ENCODE measurements at places on chromosomes 7 and 10.

- peak; percentile 7 for DNase-seq
Observed at GRCh38 chr10:103884681-103885139, 29.3 kb upstream of the SH3PXD2A start.

GRCh38 chr10:27527666-27528295 is 23.7 kb downstream of the RAB18 start:
- no peak for DNase-seq

GRCh38 chr10:106086391-106086790 is 1078.1 kb downstream of the SORCS1 start:
- no peak for DNase-seq

DNA sequence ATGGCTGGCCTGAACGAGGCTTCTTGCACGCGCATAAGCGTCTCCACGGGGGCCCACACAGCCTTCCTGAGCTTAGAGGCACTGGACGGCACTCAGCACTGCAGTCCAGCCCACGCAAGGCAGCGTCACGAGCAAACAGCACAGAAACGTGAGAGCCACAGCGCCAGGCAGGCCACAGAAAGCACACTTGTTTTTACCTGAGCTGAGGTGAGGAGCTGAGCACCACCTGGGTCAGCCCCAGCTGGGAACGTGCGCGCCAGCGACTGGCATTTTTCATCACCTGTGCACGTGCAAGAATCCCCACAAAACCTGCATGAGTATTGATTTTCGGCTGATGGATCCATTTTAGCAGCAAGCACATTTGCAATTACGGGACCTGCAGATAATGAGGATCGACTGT is 26.7 kb downstream of the IQCE start:
- no peak for DNase-seq

DNA sequence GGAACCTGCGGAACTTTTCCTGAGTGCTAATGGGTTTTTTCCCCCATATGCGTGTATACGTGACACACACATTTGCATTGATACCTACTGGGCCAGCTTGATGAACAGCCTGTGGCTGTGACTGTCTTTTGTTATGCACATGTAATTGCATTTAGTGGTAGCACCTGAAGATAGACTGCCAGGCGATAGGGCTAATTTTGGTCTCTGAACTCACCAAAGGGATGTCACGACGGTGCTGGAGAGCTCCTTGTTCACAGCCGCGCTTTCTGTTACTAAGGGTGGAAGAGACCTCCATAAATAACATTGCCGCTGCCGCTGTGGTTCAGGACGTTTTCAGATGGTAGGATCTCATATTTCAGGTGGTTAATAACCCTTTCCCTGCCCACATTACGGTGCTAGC is 133.2 kb downstream of the CAMK1D start:
- DNase-seq = peak; percentile 28

GRCh38 chr10:62992145-62992721 is 140.9 kb upstream of the NRBF2 start:
- DNase-seq = no peak

DNA sequence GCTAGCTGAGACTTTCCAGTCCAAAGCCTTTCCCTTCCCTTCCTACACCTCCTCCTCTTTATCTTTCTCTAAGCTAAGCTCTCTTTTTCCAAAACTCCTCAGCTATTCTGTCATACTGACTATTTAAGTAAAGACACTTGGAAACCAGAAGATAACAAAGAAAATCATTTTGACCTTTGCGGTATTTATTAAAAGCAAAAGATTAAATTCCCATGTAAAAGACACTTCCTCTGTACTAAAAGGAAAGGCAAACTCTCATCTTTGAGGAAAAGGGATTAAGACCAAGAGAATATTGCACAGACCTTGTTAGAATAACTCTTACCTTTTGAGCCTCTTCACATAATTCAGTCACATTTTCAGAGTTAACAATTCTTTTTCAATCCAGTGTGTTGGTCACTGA is 15.8 kb downstream of the ST8SIA6 start:
- no peak for DNase-seq

GRCh38 chr7:40137563-40137962 is 2.8 kb downstream of the SUGCT start:
- DNase-seq = no peak

DNA sequence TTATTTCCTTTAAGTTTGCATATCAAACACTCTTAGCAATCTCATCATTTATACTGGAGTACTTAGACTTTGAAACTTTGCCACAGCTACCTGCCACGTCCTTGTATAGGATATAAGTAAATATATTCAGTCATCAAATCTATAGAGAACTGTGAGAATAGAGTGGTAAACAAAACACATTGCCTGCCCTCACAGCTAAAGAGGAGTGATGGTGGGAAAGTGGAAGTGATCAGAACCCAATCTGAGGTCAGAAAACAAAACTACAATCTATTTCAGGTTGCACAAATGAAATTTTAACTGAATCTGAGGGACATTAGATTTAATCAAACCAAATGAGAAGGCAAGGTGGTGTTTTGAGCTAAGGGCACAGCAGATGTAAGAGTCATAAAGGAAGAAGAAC is 74.8 kb downstream of the ZEB1 start:
- no peak for DNase-seq

GRCh38 chr7:92634205-92634604 is 44.0 kb upstream of the FAM133B start:
- no peak for DNase-seq

DNA sequence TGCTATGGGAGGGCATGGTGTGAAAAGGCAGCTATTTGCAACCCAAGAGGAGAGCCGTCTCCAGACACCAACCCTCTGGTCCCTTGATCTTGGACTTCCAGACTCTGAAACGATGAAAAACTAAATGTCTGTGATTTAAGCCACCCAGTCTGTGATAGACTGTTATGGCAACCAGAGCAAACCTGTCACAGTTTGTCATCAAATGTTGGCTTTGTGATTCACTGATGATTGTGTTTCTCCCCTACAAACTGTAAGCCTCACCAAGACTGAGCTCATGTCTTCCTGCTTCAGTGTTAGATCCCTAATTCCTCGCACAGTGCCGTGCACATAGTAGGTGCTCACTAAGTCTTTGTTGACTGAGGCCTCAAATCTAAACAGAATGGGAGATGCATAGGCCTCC is 224.6 kb upstream of the PITRM1 start:
- DNase-seq = no peak

GRCh38 chr10:48299066-48299465 is 7.4 kb upstream of the MAPK8 start:
- no peak for DNase-seq

DNA sequence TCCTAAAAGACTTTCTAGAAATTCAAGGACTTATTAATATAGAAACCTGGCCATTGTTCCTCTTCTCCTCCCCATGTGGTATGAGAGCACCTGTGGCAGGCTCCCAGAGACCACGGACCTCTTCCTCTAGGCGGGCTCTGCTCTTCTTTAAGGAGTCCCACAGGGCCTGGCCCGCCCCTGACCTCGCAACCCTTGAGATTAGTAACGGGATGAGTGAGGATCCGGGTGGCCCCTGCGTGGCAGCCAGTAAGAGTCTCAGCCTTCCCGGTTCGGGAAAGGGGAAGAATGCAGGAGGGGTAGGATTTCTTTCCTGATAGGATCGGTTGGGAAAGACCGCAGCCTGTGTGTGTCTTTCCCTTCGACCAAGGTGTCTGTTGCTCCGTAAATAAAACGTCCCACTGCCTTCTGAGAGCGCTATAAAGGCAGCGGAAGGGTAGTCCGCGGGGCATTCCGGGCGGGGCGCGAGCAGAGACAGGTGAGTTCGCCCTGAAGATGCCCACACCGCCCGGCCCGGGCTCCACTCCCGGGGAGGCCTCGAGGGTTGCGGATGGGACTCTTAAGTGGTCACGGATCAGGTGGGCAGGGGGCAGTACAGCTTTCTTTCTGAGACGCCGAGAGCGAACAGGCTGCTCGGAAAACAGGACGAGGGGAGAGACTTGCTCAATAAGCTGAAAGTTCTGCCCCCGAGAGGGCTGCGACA is at the start of gene SLC26A4:
TSS of gene SLC26A4 (plus strand) at position 448 of the 700 bp plus-strand sequence. CDS start 814 bp downstream, outside the sequence.
- DNase-seq = no peak

- DNase-seq = no peak
Observed at GRCh38 chr7:44310221-44310848, 15.1 kb downstream of the CAMK2B start.

- no peak for DNase-seq
Observed at GRCh38 chr7:98133181-98133580, 26.5 kb downstream of the LMTK2 start.

DNA sequence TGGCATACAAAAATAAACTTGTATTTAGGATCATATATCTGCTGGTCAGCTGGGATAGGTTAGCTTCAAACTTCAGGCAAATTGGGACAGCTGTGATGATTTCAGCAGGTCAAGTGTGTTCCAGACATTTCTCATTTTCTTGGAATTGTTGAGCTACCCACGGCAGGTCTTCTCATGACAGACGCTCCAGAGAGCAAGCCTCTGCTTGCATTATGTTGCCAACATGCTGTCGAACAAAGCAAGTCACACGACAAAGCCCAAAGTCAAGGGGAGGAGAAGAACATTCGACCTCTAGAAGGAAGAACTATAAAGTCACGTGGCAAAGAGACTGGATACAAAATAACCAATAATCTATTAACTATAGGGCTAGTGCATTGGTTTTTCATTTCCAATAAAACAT is 103.5 kb downstream of the RAB18 start:
- no peak for DNase-seq

DNA sequence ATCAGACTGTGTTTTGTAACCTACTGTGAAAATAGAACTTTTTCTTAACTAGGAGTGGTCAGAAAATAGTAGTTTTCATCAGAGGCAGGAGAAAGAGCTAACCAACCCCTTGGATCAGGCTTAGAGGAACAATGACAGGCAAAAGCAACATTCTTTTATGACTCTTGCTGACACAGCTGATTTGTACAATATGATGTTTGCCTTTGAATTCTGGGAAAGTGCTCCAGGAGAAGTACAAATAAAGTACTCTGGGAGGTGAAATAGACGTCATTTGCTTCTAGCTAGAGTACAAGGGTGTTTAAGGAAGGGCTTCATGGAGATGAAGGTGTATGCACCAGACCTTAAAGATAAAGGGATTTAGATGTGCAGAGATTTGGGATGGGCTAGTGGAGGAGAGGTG is 75.1 kb upstream of the KIAA1217 start:
- peak; percentile 41 for DNase-seq

- DNase-seq = no peak
Observed at GRCh38 chr7:140621401-140622021, 19.1 kb downstream of the DENND2A start.

DNA sequence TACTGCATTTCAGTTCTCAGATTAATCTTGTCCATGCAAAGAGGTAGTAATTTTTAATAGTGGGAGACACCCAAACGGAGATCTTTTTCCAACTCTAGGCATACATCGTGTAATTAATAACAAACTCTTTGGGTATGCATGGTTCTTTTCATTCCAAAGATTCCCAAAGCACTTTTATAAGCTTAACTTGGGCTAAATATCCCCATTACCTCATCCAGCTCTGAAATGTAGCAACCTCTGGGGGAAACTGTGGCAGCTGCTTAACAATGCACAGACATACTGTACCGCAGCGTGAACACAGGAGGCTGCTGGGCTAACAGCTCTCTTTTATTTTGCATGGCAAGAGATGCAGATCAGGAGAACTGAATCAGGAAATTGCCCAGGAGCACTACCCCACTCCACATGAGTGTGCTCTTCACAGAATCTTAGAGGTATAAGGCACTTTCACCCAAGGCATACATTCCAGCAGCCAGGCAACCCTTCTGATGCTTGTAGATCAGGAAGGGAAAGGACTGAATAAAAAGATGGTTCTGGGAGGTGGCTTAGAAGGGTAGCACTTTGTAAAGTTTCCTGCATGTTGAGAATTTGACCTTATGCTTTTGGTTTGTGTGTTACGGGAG is 114.4 kb upstream of the GLI3 start:
- DNase-seq = no peak

GRCh38 chr10:28730031-28730778 is 52.9 kb downstream of the BAMBI start:
- no peak for DNase-seq

GRCh38 chr10:91409069-91409868 is 875 bp upstream of the HECTD2 start:
- peak; percentile 3 for DNase-seq

GRCh38 chr7:157194948-157195347 is 56.2 kb downstream of the UBE3C start:
- DNase-seq = no peak

DNA sequence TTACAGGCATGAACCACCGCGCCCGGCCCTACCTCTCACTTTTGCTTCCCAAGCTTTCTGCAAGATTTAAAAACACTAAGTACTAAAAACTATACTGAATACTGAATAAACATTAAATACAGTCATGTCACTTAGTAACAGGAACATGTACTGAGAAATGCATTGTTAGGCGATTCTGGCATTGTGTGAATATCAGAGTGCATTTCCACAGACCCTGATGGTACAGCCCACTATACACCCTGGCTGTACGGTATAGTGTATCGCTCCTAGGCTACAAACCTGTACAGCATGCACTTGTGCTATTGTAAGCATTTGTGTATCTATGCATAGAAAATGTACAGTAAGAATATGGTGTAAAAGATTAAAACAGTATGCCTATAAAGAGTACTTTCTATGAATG is 29.1 kb downstream of the PDIA4 start:
- no peak for DNase-seq

GRCh38 chr7:156051884-156052283 is 239.6 kb upstream of the SHH start:
- DNase-seq = no peak

- DNase-seq = no peak
Observed at GRCh38 chr7:143379611-143380259, 1.4 kb upstream of the ZYX start.

GRCh38 chr7:99128076-99128950 is 15.6 kb downstream of the SMURF1 start:
- DNase-seq = no peak

- DNase-seq = no peak
Observed at GRCh38 chr10:33244354-33244967, 90.0 kb downstream of the NRP1 start.

GRCh38 chr7:4702961-4703512 is 20.9 kb downstream of the FOXK1 start:
- DNase-seq = no peak

DNA sequence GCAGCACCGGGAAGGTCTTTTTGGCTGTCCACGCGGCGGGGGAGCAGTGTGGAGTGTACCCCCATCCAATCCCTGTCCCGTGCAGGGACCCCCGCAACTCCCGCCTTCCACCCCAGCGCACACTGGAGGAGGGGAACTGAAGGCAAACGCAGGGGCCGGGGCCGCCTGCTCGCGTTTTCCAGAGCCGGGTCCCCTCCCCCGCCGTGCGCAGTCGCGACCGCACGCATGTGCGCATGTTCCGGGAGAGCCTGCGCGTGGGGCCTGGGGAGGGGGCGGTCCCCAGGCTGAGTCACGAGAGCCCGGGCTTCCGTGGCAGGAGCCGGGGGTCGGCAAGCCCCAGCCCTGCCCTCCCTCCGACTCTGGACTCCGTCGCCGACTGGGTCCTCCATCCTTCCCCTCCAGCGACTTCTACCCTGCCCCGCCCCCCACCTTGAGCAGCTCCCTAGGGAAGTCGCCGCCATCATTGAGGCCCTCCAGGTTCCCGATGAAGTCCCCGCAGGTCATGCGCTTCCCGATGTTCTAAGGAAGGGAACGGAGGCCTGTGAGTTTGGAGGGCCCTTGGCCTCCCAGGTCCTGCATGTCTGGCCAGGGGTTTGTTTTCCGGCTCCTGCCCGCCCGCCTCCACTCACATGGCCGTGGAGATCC is 8.0 kb downstream of the PSD start:
- no peak for DNase-seq
